CD8-positive, alpha-beta memory T cell (primary cell): ENCODE measurements at places on chromosomes 16 and 17. TPM values are rescaled to one million over a fixed set of nuclear protein-coding genes. Genes with fewer than 3 reads are reported as not detected.

GRCh38 chr17:39555368-39555767 is 52.4 kb downstream of the NEUROD2 start:
- H3K4me3 ChIP-seq = no peak overlapping the region
- peaks cover 24% of the 10 kb centered on the region for H3K36me3 ChIP-seq
- no peak overlapping the region for H3K27ac ChIP-seq
- no peak for DNase-seq

DNA sequence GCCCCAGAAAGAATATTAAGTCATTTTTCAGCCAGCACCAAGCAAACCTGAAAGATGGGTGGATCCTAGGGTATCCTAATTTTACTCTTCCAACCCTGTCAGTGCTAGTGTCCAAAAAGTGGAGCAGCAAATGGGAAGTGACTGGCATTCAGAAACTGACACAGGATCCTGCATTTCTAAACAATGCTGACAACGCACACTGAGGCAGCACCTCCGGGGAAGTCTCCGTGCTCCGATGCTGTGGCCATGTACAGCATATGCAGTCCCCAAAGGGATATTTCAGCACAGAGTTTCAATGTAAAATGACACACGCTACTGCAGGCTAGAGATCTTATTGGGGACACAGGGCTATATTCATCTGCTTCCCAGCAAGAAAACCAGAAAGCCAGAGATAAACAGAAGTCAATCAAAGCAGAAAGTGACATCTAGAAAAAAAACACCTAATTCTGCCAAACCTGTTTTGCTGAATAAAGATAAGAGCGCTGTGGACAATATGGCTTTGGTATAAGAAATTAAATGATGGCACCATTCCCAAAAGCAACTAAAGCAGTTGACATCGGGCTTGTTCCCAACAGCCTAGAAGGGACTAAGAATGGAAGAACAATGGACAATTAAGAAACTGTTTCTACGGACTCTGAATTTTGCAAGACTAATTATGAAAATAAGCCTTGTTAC is 17.3 kb downstream of the XYLT1 start:
- DNase-seq = no peak
- H3K4me1 ChIP-seq = peaks cover 35% of the 10 kb centered on the region
- no peak overlapping the region for H3K27ac ChIP-seq
- no peak overlapping the region for H3K4me3 ChIP-seq

UBFD1 gene
- 58.5 TPM for total RNA-seq

GRCh38 chr17:21201298-21201595 is 12.7 kb downstream of the TMEM11 start:
- H3K4me3 ChIP-seq = no peak overlapping the region
- no peak overlapping the region for H3K27ac ChIP-seq
- peaks cover 11% of the 10 kb centered on the region for H3K36me3 ChIP-seq
- no peaks in the 10 kb centered on the region for H3K27me3 ChIP-seq

DNA sequence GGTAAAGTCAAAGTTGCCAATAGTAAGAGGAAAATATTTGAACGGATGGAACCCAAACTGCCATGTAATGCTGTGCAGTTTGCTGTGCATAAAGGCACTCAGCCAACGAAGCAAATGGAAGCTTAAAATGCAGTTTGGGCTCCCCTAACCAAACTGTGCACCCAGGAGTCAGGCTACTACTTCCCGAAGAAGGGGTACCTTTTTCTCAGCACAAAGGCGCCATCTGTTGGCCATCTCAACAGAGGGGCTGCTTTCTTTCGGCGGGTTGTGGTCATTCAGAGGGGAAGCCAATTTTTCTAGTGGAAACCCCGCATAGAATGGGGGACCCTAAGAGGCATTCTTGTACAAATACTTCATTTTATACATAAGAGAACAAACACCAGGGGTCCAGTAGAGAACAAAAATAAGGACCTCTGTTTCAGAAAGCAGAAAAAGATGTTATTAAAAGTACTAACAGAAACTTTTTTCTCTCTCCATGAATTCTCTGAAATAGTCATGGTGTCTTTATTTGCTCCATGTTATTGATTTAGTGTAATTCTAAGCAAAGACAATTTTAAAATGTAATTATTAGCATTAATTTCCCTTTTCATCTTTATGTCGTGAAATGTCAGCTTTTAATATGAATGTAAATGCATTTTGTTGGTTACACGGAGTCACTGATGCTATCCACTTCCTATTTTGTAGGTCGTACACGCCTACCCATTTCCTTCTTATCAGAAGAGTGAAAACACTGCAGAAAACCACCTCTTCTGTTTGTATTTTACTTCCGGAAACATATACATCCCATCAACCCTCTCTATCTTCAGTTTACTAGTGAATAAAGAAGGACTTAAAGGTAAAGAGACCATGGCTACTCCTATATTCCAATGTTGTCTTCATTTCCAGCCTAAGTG is 453.3 kb downstream of the KCNJ2 start:
- no peaks in the 10 kb centered on the region for H3K36me3 ChIP-seq
- no peak overlapping the region for H3K27ac ChIP-seq
- no peak for DNase-seq
- no peaks in the 10 kb centered on the region for H3K27me3 ChIP-seq

PSME3IP1 gene
- 103 TPM for total RNA-seq
